ENCODE measurements at places on chromosomes 16 and 17.

DNA sequence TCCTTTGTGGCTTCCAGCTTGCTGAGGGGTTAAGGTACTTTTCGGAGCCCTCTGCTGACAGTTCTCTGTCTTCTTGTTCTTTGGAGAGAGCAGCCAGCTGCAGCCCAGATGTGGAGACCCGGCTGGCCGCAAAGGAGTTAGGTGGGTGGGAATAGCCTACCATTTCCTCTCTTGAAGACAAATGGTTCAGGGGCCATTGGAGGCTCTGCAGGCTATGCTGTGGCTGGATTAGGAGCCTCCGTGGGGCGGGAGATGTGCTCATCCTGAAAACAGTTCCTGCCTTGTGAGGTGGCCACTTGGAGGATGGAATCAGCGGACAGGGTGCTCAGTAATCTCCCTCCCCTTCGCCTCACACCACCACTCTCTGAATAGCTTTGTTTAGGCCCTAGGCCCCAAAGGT is 30.3 kb downstream of the MEOX1 start:
- DNase-seq: no peak

- DNase-seq: no peak
Observed at GRCh38 chr17:21210411-21211076, 3.4 kb downstream of the TMEM11 start.

DNA sequence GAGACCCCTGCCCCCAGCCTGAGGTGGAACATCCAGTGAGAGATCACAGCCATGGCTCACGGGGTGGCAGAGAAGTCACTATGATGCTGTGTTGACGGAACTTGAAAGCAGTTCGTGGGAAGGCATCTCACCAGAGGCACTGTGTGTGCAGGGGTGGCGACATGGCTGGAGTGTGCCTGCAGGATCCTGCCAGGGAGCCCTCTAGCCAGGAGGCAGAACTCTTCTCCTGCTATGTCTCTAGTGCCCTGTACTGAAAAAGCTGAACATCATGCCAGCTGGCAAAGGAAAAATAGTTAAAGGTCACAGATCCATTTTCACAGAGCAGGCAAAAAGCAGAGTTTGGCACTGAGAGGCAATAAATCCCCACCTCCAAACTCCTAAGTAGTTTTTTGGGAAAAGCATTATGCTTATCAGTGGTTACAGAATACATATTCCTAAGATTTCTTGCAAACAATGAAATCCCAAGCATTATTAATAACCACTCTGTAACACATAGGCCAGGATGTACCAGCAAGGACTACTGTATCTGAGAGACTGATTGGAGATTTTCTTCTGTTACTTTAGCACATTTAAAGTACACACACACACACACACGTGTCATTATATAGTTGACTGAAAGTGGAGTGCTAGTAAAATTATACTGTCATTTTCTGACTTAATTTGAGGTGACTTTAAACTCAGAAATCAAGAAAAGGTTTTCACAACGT is 36.8 kb downstream of the TNRC6C start:
- no peak for DNase-seq

GRCh38 chr16:49592546-49593423 is 219.2 kb downstream of the C16orf78 start:
- peak; percentile 25 for DNase-seq

- DNase-seq: peak; percentile 84
Observed at GRCh38 chr16:65769055-65769465, 597.4 kb upstream of the CDH5 start.

GRCh38 chr17:81350320-81350890 is 44.9 kb upstream of the BAHCC1 start:
- no peak for DNase-seq

GRCh38 chr16:28985211-28986041 is 574 bp downstream of the LAT start:
- DNase-seq: no peak

GRCh38 chr17:80826955-80827645 is 164.5 kb upstream of the CHMP6 start:
- DNase-seq: no peak

GRCh38 chr16:4324492-4325252 is 8.8 kb downstream of the GLIS2 start:
- DNase-seq: no peak
